ENCODE measurements at places on chromosomes 12 and 14.

- DNase-seq: no peak
These were observed 2.7 kb upstream of the SAMD4A start for GRCh38 chr14:54564071-54564867.

DNA sequence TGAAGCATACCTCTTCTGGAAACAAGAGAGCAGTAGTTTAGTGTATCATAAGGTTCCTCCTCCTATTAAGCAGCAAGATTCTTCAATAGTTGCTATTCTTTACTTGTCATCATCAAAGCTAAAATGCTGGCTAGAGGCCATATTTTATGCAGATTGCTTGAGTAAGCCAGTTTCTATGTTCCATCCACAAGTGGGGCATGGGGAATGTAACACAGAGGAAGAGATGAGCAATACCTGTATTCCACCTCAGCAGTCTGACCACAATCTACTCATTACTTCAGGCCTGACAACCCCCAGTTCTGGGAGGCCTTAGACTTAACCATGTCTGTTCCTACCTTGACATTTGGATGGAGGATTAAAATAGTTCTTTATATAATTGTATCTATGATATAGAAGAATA lies 423.6 kb downstream of the BTG1 start:
- no peak for DNase-seq

DNA sequence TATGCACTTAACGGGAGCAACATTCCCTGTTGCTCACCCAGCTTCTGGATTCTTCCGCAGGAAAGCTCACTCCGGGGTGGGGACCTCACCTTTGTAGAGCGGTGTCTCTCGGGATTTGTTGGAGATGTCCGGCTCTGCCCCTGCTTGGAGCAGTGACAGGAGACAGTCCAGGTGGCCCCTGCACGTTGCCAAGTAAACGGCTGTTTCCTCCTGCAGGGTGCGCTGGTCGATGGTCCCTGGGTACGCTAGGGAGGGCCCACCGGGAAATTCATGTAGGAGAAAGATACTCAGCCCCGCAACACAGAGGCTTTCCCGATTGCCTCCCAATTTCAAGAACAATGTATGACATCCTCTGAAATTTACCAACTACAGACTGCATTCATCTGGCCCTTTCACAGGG lies 23.1 kb downstream of the ASB2 start:
- no peak for DNase-seq

GRCh38 chr12:27689558-27690180 lies 6.6 kb upstream of the REP15 start:
- DNase-seq: no peak

DNA sequence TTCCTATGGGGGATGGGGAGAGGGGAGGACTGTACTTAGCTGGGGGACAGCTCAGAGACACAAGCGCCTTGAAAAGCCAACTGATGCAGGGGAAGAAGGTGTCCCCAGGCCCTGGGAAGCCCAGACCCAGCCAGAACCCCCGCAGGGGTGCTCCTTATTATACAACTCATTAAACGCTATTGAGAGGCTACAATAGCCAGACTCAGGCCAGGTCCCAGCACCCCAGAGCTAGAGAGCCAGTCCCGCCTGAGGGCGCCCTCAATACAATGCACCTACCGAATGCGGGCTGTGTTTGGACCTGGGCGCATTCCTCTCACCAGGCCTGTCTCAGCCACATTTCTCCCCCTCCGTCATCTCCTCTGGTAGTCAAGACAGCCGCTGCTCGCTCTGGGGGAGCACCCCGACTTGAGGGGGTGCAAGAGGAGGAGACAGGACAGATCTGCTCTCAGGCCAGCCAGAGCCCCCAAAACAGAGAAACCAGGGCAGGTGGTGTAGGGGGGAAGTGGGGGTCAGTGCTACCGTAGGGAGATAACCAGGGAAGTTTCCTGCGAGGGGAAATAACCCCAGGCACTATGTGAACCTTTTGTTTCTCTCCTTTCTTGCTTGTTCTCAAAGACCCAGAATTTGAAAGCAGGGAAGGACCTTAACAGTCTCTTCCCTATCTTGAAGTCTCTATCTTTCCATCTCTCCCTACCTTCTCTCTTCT lies 6.1 kb upstream of the ASIC1 start:
- DNase-seq: no peak
